ENCODE measurements at places on chromosomes 3 and 15.

- DNase-seq: peak; percentile 51
These were observed 22.6 kb upstream of the C3orf70 start for GRCh38 chr3:185175370-185175987.

- DNase-seq: no peak
These were observed 317.3 kb upstream of the NECTIN3 start for GRCh38 chr3:110754212-110754916.

DNA sequence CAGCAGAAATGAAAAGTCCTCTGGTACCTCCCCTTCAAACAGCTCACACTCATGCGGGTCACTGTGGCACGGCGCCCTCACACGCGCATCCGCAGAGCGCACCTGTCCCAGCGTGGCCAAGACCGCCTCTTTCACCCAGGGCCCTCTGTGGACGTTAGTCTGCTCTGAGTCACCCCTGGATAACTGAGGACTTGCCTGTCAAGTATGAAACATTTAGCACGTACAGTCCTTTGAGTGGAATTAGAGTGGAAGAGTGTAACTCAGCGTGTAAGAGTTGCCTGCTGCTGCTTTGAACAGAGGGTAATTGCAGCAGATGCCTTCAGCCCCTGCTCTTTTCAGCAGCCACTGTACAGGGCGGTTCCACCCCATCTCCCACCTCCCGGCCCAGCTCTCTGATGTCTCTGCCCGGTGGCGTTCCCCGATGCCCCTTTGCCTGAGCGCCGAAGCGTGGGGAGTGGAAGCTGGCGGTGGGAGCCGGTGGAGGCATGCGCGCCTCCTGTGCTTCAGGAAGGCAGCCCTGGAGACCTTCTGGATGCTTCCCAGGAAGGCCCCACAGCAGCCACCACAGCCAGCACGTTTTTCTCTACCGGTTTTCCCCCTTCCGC, 23.0 kb downstream of the CPN2 start:
- DNase-seq: no peak

GRCh38 chr3:42161050-42161935, 70.1 kb downstream of the TRAK1 start:
- no peak for DNase-seq

DNA sequence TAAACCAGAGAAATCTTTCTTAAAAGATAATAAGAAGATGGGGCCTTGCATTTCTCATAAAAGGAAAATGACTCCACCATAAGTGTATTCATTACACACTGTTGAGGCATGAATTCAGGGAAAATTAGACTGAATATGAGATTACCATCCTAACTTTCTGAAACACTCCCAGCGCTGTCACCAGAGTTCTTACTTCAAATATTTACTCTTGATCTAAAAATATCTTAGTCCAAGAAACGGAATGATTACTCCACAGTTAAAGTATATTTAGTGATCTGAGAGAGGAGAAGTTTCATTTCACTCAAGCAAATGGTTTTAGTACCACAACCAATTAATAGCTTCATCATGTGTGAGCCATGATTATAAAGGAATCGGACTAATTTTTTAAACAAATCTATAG, 300.3 kb downstream of the ZBTB20 start:
- no peak for DNase-seq

GRCh38 chr3:81841540-81841939, 80.1 kb upstream of the GBE1 start:
- no peak for DNase-seq

GRCh38 chr3:190258634-190259033, 63.6 kb downstream of the CLDN1 start:
- DNase-seq: peak; percentile 4

- no peak for DNase-seq
These were observed 7.5 kb upstream of the CHST14 start for GRCh38 chr15:40463279-40463678.

DNA sequence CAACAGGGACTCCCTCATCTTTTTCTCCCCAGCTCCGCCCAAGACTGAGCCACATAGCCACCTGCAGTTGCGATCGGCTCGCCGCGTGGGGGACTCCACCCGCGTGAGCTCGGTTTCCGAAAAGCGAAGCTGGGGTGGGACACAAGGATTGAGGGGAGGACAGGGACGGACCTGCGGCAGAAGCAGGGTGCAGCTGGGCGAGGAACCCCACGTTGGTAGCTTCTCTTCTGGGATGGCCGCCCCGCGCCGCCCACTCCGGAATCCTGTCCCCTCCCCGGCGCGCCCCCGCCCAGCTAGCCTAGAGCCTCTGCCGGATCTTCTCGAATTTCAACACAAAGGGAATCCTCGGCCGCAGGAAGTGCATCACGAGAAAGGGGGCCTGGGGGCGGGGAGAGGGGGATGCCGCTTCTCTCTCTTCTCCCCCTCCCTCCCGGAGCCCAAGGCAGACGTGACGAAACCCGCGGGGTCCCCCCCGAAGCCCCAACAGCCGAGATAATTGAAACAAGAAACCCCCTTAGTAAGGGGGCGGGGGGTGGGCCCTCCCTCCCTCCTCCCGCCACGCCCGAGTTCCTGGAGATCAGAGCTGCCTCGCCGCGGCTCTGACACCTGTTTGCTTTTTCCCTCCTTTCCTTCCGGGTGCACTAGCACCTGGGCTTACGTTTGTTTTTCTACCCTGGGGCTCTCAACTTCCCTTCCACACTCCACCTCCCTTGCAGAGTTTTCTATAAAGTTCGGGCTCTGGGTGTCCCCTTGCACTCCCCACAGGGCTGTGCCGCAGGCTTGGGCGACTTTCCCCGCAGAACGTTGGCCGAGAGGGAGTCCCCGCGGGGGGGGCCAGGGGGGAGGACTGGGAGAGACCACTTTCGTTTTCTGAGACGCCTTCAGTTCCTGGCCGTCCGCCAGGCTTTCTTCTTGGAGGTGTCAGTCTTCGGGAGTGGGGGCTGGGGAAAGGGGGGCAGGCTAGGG, 1.3 kb upstream of the KCNH8 start:
- DNase-seq: peak; percentile 79

DNA sequence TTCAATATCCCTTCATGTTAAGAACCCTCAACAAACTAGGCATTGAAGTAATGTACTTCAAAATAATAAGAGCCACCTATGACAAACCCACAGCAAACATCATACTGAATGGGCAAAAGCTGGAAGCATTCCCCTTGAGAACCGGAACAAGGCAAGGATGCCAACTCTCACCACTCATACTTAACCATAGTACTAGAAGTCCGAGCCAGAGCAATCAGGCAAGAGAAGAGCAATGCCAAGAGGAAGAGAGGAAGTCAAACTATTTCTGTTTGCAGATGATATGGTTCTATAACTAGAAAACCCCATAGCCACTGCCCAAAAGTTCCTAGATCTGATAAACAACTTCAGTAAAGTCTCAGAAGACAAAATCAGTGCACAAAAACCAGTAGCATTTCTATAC, 161.9 kb downstream of the UBE2E2 start:
- DNase-seq: no peak

DNA sequence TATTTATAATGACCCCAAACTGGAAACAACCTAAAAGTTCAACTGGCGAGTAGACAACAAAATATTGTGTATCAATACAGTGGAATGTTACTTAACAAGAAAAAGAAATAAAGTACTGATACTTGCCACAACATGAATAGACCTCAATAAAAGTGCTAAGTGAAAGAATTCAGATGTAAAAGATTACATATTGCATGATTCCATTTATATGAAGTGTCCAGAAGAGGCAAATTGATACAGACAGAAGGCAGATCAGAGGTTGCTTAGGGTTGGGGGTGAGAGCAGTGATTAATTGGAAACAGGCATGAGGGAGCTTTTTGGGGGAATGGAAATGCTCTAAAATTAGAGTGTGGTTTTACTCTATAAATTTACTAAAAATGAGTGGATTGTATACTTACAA, 183.3 kb downstream of the SATB1 start:
- no peak for DNase-seq

DNA sequence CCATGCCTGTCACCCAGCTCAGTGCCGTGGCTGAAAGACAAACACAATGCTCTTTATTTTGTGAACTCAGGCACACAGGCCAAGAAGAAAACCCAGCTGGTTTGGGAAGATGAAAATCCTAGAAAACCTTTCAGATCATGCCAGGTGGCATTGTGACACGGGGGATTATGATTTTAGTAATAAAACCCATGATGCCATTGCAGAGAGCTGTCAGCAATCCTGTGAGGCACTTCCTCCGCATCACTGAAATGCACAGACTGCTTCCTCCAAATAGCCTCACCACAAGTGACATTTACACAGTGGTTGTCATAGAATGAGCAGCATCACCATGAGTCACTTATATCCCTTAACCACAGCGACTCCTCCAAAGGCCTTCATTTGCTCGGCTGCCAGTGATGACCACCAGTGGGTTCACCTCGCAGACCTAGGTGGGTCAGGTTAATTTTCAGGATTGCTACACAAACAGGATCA, 22.7 kb downstream of the ABHD6 start:
- DNase-seq: no peak

GRCh38 chr15:63367900-63368299, 13.7 kb downstream of the CA12 start:
- DNase-seq: no peak

- peak; percentile 64 for DNase-seq
These were observed at the start of gene ROBO2 for GRCh38 chr3:77039606-77040171. TSS of gene ROBO2 (plus strand) at chr3:77040099. CDS start at chr3:77040786, 687 bp downstream.

DNA sequence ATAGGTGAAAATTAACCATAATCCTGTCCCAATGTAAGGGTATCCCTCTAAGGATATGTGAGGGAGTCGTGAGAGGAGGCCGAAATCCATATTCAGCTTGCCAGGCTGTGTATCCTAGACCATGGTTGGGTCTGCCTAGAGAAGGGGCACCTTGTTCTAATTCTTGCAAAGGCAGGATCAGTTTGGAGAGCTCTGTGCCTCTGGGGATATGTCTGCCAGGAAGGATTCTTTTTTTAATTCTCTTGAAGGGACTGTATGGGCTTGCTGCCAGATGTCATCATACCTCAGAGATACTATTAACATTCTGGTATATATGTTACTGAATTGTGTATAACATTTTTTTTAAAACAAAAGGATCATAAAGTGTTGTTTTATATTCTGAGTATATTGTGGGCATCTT, 2.4 kb downstream of the ATP1B3 start:
- no peak for DNase-seq

DNA sequence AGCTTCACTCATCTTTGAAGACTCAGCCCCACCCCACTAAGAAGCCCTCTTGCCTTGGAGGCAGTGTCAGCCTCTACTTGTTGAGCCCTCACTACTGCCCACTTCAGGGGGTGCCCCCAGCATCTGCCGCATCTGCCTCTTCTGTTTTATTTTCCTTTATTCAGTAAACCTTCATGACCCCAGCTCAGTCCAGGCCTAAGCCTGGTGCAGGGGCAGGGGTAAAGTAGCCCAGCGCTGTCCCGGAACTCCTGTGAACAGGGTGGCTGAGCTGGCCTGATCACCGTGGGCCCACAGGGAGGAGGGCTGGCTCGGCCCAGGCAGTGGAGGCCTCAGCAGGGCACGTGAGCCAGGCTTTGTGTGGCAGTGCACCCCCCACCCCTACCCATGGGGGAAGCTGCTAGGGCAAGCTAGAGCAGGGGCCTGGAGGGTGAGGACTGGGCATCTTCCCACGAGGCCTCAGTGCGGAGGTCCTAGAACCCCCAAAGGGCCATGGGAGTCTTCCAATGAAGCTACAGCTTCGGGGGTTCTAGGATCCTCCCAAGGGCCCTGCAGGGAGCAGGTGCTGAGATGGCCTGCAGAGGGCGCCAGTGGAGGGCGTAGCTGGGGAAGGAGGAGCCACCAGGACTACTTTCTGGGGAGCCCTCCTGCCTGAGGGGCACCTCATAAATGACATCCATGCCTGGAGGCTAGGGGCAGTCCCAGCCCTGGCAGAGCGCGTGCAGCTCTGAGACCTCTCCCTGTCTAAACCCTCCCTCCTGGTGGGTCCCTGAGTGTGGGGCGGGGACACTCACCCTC, 36.0 kb downstream of the TSPAN3 start:
- peak; percentile 47 for DNase-seq

DNA sequence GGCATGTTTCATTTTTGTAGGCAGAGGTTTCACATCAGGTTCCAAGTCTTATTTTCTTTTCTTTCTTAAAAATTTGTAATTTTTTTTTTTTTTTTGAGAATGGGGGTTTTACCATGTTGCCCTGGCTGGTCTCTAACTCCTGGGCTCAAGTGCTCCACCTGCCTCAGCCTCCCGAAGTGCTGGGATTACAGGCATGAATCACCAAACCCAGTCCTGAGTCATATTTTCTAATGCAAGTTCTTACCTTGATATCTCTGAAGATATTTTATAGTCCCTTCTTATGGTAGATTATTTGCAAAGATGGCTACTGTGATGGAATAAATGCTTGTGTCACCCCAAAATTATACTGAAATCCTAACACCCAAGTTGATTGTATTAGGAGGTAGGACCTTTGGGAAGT, 63.8 kb downstream of the SLC9A9 start:
- DNase-seq: no peak

DNA sequence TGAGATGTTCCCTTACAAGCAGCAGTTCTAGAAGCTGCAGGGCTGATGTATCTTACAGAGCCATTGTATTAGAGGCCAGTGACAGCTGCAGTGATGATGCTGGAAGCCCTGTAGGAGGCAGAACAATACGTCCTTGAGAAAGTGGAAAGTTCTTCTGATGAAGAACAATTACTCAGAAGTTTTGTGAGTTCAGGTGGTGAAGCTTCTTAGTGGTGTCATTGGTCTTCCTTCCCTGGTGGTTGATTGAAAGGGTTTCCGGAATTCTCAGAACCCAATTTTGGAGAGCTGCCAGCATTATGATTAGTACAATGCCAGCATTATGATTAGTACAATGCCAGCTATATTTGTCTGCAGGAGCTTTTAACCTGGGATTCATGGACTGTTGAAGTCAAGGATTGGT, 356.4 kb downstream of the MFSD1 start:
- no peak for DNase-seq

- DNase-seq: no peak
These were observed 69.2 kb downstream of the DAPK2 start for GRCh38 chr15:63977119-63977518.

DNA sequence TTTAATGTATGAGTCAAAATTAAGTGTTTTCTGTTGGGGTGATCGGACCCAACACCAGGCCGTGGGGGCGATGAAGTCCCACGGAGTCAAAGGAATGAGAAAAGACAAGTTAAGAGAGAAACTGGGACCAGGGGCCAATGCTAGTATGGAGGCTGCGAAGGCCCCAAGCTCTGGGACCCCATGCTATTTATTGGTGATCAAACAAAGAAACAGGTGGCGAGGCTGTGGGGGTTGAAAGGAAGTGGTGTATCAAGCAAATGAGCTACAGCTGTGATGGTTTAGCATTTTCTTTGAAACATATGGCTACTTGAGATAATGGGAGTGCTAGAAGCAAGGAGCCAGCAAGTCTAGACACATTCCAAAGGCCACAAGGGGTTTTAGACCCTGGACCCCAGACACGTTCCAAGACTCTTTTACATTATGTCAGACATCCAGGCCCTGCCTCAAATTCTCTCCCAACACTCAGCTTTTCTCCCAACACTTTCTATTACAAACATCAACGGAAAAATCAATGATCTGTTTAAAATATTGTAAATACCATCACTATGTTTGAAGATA, 56.0 kb upstream of the SNRPN start:
- no peak for DNase-seq

DNA sequence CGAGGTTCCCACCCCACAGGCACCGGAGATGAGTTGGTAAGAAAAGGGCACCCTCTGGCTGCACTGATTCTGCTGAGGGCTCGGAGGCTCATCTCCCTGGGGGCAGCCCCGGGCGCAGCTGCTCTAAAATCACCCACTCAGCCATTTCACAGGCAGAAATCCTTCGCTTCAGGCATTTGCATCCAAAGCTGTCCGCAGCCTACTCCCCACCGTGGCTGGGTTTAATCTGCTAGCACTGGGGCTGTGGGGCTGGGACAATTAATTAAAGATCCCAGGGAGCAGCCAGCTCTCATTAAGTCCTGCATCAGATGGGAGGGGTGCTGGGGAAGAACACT, 104.3 kb upstream of the PRR20G start:
- no peak for DNase-seq
